ENCODE measurements at places on chromosomes 2 and 18.

DNA sequence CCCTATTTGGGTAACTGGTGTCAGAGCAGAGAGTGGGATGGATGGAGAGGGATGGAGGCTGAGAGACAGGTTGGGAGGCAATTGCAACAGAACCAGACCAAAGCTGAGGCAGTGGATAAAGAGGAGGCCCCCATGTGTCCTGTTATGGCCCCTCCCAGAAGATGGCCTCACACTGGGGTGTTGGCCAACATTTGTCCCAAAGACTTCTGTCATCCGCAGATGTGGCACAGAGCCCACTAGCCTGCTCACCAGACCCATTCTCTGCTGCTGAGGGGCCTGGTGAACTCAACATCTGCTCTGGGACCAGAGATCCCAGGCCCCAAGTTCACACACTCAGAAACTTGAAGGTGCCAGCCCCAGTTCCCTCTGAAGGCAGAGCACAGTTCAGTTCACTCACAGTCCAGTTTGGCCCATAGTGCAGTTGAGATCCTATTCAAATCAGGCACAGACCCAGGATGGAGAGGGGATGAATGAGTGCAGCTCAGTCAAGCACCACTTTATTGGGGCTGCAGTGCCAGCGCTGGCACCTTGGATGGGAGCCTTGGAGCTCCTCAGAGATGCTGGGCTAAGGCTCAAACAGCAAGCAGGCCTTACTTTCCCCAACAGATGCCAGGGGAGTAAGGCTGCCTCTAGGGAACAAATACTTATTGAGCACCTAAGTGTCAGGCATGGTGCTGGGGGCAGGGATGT lies 189.2 kb downstream of the ZBTB7C start:
- DNase-seq, result no peak

- DNase-seq, result no peak
Measured at GRCh38 chr18:27863780-27864430, 313.0 kb downstream of the CDH2 start.

DNA sequence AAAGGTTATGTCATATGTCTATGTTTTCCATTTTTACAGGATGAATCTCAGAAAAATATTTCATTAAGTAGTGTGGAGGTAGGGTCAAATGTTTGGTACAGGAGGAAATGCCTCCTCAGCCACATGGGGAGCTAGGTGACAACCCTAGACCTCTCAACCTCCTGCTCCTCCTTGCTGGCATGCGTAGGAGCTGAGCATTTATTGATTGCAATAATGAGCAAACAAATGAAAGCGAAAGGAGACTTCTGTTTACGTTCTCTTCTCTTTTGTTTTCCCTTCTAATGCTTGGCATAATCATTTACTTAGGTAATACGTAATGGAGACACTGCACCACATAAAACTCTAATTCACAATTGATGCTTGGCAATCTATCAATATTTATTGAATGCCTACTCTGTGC lies 95.1 kb upstream of the CCBE1 start:
- DNase-seq, result no peak

DNA sequence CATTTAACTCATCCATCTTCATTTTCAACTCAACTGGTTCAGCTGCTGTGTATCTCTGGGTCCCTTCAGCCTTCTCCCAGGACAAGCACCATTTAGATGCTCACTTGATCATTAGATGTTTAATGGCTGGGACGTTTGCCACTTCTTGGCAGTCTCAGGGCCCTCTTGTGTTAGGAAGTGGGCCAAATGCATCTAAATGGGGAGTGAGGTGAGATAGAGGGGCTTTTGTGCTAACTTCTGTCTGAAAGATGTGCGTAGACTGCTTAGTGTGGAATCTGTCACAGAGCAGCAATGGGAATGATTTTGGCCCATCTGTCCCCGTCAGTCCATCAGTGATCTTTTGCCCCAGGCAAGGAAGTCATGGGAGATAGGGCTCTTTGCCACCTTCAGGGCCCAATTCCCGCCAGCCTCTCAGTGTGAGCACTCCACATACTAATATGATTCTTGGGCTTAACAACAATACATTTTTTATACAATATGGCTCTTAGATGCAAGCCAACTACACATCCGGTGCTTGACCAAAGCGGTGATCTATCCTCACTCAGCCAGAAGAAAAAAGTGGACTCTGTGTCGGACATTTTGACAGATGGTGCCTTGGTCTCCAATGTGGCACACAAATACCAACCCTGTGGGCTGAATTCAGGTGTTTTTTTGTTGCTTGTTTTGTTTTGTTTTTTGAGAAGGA lies 95.7 kb upstream of the EPC2 start:
- no peak for DNase-seq

DNA sequence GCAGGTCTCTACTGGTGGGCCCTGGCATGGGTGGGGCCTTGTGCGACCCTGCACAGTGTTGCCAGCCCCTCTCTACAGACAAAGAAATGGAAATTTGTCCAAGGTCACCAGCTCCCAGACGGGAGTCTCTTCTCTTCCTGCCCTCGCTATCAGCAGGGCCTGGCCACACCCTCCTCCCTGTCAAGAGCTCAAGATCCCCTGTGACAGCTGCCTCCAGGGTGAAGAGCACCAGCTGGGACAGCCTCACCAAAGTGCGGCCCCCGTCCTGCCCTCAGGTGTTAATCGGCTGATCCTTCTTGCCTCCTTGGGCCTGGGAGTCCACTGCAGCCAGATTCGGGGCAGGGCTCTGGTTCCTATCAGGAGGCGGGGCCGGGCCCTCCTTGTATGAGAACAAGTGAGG lies 259.1 kb downstream of the TWIST2 start:
- no peak for DNase-seq

DNA sequence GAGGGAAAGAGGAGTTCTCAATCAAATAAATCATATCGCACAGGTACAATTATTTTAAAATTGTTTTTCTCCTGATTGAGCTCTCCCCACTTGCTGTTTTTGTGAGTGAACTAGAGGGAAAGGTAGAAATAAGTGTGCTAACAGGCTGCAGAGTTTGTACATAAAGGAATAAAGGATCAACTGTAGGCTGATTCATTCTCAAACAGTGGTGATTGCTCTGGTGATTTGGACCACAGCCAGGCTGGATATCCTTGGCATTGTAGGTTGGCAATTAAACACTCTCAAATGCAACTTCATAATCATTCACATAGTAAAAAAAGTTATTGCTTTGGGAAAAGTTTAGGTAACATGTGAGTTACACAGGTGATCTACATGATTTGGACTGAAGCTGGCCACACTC lies 29.8 kb downstream of the LRP1B start:
- DNase-seq, result no peak

DNA sequence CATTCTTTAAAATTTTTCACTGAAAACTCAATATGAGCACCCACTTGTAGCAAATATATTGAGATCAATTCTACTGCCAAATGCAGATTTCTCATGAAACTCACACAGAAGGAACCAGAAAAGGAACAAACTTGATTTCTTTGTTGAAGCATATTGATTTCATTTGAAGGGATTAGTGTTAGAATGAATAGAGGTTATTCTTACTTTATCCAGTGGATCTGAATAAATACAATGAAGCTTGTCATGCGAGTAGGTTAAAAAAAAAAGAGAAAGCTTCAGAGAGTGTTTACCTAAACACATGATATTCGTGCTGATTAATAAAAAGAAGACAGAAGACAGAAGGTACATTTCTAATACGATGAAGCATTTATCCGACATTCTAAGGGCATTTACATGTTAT lies 226.7 kb upstream of the ZSWIM2 start:
- DNase-seq, result no peak

GRCh38 chr18:49473721-49474120 lies 13.3 kb upstream of the DYM start:
- no peak for DNase-seq

DNA sequence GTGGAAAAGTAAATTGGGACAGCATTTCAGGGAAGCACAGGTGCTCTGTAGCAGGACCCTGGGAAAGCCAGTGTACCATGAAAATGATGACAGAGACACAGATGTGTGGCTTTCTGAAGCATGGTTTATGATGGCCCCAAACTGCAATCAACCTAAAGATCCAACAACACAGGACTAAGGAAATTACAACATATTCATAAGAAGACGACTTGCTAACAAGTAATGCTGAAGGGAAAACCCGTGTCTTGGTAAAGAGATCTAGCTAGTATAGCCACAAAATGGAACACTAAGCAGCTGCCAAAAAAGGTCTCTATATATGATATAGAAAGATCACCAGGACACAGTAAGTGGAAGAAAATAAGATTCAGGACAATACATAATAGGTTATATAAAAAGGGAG lies 53.2 kb downstream of the UXS1 start:
- DNase-seq, result no peak

DNA sequence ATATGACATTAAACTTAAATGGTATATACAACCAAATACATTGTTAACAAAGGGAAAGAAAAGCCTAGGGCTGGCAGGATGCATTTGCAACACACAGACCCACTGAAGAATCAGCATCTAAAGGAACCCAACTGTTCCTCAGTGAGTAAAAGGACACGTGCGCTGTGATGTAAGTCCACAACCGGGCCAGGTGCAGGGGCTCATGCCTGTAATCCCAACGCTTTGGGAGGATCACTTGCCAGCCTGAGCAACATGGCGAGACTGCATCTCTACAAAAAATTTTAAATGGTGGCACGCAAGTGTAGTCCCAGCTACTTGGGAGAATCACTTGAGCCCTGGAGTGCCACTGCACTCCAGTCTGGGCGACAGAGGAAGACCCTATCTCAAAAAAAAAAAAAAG lies 3.9 kb downstream of the DTNB start:
- no peak for DNase-seq

DNA sequence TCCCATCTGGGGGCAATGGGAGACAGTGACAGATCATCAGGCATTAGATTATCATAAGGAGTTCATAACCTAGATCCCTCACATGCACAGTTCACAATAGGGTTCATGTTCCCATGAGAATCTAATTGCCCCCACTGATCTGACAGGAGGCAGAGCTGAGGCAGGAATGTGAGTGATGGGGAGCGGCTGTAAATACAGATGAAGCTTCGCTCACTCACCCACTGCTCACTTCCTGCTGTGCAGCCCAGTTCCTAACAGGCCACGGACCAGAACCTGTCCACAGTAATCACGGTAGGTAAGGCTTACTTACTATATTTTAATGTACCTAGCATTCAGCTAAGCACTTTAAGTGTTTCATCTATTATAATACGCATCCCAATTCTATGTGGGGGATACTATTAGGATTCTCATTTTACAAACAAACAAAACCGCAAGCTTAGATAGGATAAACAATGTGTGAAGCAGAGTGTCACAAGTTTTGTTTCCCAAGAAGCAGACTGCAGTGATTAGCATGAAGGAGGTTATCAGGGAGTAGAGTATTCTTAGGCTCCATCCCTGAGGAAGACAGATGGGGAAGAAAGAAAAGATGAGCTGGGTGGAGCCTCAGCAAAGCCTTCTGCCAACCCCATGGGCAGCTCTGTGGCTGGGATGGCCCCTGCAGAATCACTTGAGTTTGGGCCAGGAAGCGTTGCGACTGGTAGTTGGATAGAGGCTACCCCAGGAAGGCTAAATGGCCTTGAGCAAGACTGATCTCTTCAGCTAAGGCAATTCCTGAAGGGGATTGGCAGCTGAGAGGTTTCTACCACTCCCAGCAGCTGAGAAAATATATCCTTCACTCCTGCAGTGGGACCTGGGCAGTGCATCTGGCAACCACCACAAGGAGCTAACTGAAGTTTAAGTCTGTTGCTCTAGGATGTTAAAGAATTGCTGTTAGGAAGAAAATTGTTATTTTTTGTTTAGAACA lies 133.1 kb downstream of the MREG start:
- DNase-seq, result no peak

DNA sequence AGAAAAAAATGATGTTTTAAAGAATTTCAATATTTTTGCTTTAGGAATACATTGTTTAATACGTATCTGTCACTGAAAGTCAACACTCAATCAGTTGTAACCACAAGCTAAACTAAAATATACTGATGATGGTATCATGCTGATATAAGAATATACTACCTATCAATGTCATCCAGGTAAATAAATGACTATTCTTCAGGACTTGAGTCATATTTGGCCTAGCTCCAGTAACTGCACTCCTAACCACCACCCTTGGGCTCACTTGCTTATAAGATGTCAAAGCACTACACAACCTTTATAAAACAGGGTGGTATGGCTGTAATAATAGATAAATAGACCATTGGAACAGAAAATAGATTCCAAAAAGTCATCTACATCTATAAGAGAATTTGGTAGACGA lies 48.8 kb downstream of the RND3 start:
- no peak for DNase-seq

GRCh38 chr2:47239119-47239969 lies 84.2 kb upstream of the STPG4 start:
- DNase-seq, result no peak

DNA sequence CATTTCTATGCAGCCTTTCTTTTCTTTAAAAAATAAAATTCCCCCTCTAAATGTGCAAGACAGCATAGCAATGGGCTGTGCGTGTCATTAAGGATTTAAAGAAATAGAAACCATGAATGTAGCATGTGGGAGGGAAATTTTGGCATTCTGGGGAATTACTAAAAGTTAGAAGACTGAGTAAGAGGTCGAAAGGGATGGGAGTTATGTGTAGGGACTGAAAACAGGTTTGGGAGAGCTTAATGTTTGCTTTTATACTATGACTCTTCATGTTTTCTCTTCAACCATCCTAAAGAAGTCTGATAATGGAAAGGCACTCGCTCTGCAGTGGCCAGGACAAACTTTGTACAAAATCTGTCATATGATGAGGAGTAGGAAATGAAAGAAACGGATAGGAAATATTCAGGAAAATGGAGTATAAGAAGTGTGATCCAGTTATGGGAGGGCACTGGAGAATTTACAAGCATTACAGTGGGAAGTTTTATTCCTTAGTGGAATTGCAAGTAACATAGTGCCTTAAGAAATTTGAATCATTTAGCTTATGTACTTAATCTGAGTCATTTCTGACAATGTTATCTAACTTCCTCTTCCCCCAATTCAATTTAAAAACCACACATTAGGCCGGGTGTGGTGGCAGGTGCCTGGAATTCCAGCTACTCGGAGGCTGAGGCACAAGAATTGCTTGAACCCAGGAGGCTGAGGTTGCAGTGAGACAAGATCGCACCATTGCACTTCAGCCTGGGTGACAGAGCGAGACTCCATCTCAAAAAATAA lies 20.6 kb downstream of the TMEM87B start:
- no peak for DNase-seq

GRCh38 chr2:43372416-43373081 lies 146.1 kb upstream of the ZFP36L2 start:
- no peak for DNase-seq

DNA sequence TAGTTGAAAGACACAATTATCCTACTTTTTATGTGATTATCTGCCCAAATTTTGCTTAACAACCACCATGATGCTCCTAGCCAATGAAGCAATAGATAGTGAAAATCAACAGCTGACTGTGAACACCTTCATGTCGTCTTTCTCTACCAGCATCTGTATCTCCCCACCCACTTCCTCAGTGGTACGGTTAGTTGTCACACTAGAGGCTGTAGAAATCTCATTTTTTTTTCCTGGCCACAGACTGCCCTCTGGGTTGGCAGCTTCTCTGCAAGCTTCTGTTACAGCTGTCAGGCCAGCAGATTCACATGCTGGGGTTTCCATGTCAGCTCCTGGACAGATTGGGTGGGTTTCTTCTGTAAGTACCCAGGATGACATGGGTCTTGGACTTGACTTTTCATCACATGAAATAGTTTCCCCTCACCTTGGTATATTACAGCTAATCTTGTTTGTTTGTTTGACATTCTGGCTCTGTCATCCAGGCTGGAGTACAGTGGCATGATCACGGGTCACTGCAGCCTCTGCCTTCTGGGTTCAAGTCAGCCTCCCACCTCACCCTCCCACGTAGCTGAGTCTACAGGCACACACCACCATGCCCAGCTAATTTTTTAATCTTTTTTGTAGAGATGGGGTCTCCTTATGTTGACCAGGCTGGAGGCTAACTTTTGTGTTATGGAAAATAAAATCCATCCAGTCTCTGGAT lies 24.3 kb downstream of the STAT4 start:
- no peak for DNase-seq

- DNase-seq, result no peak
Measured at GRCh38 chr2:136058262-136058661, 59.7 kb downstream of the CXCR4 start.
